ENCODE measurements at places on chromosomes 3 and 15.

DNA sequence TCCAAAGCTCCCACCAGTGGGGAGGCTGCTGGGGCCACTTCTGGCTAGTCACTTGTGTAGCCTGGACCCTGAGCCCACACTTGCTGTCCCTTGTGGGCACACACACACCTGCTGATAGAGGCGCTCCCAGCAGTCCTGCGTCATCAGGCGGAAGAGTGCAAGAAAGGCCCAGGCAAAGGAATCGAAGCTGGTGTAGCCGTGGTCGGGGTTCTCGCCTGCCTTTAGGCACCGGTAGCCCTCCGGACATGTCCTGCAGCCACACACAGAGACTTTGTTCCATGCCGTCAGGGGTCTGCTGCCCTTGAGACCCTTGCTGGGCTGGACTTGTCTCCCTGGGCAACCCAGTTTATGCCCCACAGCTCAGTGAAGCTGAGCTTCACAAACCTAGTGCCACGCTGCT is 42.9 kb downstream of the SCN5A start:
- DNase-seq = no peak

- DNase-seq = peak; percentile 51
Measured at GRCh38 chr15:58453931-58454793, 22.4 kb downstream of the LIPC start.

GRCh38 chr3:44125246-44125645 is 116.4 kb upstream of the TOPAZ1 start:
- DNase-seq = no peak

DNA sequence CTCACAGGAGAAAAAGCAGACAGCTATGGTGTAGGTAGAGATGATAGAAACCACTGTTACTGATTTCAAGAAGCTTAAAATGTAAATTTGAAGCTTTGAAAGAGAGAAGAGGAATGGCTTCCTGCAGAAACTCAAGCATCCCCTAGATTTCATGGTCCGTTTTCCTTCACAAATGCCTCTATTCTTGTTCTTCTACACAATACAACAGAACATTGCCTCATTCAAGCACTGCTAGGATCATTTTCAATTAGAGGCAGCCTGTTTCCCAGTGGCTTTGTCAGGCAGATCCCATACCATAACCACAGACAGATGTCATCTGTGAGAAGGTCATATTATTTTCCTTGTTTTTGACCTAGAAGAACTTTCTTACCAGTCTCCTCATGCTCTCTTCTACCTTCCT is 77.9 kb upstream of the SPRED1 start:
- DNase-seq = no peak

GRCh38 chr15:35047528-35047927 is 37.6 kb downstream of the NANOGP8 start:
- no peak for DNase-seq

- no peak for DNase-seq
Measured at GRCh38 chr3:39103324-39103693, 4.1 kb downstream of the GORASP1 start.

- DNase-seq = no peak
Measured at GRCh38 chr3:20194793-20195460, 8.9 kb upstream of the SGO1 start.

DNA sequence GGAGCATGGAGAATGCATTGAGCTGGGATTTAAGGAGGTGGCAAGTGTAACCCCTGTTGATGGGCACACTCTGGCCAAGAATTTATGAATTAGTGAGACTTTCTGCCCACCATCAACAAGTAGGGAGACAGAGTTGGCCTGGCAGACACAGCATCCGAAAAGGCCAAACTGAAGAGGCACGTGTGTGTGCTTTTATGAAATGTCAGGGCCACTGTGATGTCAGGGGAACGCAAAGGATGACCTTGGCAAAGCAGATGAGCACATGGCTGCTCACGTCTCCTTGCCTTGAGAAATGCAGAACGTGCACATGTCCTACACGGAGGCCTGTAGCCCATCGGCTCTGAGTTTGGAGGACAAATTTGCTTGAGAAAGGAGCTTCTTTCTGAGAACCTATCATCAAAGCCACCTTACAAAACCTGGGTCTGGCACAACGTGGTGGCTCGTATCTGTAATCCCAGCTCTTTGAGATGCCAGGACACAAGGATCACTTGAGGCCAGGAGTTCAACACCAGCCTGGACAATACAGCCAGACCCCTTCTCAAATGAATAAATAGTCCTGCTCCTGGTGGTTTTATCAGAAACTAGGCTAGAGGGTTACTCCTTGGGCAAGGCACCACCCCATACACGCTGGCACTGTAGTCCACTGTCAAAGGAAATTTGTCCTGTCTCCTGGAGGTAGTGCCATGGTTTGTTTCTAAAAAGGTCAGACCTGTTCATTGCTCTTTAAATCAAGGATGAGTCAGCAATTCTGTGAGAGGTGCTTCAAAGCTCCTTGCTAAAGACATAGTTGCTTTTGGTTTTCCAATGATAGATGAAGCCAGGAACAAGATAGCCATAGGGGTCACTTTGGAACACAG is 941 bp upstream of the SH3BP5 start:
- DNase-seq = no peak

GRCh38 chr3:39090922-39091321 is 16.5 kb downstream of the GORASP1 start:
- no peak for DNase-seq

GRCh38 chr3:17035033-17035432 is 150.3 kb downstream of the PLCL2 start:
- no peak for DNase-seq

GRCh38 chr3:171658841-171659240 is 151.4 kb downstream of the PLD1 start:
- no peak for DNase-seq

- no peak for DNase-seq
Measured at GRCh38 chr3:156643729-156644389, 30.5 kb upstream of the TIPARP start.

DNA sequence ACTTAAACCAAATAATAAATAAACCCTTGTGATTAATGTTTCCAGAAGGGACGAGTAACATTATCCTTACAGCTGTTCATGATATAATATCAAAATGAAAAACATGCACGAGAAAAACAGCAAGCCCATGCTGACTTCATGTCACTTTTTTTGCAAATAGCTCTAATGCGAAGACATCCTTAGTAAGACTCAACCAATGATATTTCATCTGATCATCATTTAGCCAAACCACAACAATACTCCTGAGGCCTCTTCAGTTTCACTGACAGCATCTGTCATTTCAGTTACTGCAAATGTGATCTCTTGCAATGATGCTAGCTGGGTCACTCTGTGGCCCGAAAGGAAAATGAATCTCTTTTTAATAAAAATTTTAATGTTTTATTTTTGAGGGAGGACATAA is 74.0 kb downstream of the POLR2M start:
- no peak for DNase-seq
